ENCODE measurements at places on chromosomes 12 and 14.

GRCh38 chr14:55514819-55515490, 65.1 kb upstream of the KTN1 start:
- DNase-seq: no peak

DNA sequence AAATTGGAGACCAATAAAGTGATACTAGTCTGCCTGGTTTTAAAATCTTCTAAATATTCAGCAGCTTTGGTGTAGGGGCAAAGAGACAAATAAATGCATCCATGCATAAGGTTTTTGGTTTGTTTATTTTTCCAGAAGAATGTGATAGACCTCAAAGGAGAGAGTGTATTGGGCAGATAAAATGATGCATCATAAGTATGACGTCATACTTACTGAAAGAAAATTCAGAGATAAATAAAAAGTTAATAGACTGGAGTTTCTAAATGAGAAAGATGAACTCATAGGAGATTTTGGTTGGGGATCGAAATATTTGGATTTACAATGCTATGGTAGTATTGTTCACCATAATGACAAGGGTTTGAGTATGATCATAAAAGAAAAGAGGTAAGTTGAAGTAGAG, 10.2 kb downstream of the SYT10 start:
- no peak for DNase-seq

DNA sequence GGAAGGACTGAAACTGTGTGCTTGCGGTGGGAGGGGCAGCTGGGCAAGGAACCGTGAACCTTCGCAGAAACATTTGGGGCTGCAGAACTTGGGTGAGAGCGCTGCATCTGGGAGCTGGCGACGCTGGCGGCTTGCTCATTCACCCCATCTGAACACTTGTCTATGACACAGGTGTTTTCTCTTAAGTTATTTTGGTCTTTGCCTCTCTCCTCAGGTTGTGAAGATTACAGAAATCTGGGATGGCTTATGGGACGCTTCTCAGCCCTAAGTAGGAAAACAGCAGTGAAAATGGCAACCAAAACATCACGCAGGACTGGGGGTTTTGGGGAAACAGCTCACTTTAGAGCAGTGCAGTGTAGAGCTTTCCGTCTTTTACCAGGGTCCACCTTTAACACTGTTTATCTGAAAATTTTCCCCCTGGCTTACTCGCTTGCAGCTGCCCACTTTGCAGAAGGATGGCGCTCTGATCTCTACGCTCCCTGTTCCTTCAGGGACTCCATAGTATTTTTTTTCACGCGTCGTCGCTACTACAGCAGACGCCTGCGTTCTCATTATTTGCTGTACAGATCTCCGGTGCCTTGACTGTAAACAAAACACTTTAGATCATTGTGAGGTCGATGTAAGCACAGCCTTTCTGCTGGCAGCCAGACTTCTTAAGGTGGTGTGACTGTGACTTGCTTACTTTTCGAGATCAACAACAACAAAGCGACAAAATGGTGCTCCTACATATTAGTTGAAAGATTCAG, 2.7 kb upstream of the CDKN1B start:
- DNase-seq: no peak

- no peak for DNase-seq
Observed at GRCh38 chr12:87160848-87161601, 868.2 kb downstream of the C12orf50 start.

GRCh38 chr14:84674636-84675035, 855.3 kb upstream of the FLRT2 start:
- no peak for DNase-seq

- DNase-seq: no peak
Observed at GRCh38 chr14:50059763-50060616, 56.4 kb downstream of the VCPKMT start.

DNA sequence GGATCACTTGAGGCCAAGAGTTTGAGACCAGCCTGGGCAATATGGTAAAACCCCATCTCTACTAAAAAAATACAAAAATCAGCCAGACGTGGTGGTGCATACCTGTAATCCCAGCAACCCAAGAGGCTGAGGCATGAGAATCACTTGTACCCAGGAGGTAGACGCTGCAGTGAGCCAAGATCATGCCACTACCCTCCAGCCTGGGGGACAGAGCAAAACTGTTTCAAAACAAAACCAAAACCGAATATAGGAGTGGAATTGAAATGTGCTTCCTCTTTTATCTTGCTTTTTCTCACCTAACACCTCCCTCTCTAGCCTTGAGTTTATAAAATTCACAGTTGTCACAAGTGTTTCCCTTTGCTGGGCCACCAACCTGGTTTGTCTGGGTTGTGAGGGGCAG, 181.9 kb downstream of the PAH start:
- DNase-seq: no peak

- no peak for DNase-seq
Observed at GRCh38 chr12:89154743-89155499, 197.4 kb downstream of the DUSP6 start.

- no peak for DNase-seq
Observed at GRCh38 chr14:106038263-106038662, 511.9 kb downstream of the TMEM121 start.

GRCh38 chr14:62592877-62593276, 452.4 kb downstream of the KCNH5 start:
- no peak for DNase-seq

DNA sequence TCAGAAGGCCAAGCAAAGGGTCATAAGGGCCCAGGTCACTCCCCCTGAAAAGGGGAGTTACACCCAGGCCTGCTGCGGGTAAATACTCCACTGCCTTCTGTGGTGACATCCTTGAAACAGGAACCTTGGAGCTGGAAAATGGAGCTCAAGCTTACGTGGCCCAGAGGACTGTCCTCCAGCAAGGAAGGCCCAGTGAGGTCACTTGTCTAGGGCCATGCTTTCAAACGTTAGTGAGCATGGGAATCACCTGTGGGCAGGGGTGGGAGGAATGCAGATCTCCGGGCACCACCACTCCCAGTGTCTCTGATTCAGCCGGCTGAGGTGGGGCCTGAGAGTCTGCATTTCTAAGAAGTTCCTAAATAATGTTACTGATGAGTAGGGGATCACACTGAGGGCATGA, 140.5 kb upstream of the CCND2 start:
- no peak for DNase-seq

- peak; percentile 61 for DNase-seq
Observed at GRCh38 chr14:81219759-81220579, 790 bp downstream of the GTF2A1 start.

DNA sequence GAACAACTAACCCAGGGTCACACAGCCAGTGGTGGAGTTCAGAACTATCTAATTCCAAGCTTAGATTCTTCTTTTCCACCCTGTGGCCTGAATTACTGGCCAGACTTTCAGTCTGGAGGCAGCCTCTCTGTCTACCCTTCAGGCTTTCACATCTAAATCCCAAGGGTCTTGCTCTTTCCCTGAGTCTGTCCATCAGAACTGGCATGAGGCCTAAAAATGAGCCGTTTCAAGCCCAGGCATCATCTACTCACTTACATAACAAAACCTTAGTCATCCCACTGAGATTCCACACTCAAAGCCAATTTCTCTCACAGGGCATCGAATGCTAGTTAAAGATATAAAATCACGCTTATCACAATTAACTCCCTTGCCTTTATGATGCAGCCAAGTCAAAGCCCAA, 1.3 kb upstream of the PTGDR start:
- DNase-seq: no peak

DNA sequence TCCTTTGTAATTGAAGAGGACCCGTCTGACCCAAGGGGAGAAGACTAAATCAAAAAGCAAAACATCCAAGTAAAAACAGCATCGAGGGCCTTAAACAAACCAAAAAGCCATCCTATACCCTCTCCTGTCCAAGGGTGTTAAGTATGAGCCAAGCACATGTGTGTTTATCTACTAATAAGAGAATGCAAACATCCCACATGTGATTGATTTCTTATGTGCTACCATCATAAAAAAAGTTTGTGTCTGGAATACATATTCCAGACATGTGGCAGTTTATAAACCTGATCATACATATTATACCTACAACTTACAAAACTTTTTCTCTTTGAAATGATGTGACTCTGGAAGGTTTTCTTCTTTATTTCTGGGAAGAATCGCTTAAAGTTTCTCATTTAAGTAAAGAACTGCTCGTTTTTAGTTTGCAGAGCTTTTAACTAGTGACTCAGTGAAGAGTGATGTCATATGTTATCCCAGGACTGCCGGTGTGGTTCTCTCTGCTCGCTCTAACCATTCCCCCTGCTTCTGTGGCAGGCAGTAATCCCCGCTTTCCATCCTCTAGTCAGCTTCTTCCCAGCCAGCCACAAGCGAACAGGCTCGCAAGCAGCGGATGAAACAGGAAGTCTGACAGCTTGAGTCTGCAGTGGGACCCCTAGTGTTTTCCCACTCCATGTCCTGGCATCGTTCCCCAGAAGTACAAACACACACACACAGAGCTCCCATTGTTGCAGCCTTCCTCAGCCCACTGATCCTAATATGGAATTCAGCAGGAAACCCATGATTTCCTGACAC, 431 bp upstream of the RHOJ start:
- peak; percentile 76 for DNase-seq

DNA sequence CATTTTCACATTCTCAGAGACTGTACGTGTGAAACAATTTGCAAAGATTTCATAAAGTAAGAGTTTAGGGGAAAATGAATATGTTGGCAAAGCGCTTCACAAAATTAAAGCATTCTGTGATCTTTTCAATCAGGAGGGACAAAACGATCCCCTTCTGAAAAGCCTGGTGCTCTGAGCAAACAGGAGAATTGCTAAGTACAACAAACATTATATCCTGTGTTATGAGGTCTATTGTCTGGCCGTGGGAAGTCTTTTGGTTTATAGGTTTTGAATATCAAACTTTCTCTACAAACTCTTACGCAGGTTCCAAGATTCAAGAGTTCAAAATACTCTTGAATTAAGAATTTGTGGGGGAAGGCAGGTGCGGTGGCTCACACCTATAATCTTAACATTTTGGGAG, 7.2 kb upstream of the FOXN3 start:
- no peak for DNase-seq

- DNase-seq: no peak
Observed at GRCh38 chr14:102486513-102487203, 22.9 kb downstream of the ANKRD9 start.

DNA sequence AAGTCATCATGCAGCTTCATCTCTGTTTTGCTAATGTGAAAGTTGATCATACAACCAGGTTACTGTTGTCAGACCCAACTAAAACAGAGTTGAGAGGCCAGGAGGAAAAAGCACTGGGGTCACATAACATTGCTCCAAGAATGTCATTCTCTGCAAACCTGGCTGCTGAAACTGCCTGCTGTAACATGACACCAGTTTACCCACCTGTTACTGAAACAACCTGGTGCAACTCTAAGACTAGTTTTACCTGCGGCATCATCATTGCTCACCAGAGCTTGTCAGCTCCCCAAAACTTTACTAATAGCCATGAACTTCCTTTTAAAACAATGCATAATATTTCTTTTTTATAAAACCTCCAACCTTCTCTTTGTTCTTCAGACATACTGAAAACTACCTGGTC, 30.7 kb upstream of the DEGS2 start:
- DNase-seq: no peak

DNA sequence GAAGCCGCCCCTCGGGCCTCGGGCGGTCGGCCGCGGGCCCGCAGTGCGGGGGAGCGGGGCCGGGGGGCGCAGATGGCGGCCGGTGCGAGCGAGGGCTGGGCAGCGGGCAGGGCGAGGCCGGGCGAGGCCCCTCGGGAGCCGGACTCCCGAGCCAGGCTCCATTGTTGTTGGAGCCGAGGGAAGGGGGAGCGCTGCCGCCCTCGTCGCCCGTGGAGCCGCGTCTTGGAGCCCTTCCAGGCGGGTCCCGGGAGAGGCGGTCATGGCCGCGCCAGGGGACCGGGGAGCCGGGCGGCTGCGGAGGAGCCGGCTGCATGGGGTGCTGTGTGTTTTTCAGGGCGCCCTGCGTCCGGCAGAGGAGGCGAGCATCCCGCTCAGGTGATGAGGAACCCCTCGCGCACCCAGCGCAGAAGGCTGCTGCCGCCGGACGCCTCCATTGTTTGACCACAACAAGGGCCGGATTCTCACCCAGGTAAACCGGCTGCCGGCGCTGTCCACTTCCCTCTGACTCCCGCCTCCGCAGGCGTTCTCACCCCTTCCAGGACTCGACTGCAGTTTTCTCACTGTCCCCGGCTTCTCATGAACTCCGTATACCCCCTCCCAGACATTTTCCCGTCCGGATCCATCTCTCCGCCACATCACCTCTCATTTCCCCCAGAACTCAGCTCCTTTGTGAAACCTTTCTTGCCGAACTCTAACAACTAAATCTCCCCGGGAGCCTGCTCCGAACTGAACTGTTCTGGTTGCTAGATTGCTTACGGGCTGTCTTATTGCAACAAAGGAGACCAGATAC, 732 bp downstream of the ZNF664 start:
- no peak for DNase-seq

DNA sequence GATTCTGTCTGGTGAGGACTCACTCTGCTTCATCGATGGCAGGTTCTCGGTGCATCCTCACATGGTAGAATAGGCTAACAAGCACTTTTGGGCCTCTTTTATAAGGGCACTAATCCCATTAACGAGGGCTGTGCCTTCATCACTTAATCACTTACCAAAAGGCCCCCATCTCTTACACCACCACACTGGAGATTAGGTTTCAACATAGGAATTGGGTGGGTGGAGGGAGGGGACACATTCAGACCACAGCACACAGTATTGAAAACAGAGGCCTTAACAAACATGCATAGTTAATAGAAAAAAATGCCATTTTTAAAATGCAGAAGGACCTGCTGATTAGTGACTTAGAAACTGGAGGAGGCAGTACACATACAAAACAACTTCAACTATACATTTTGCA, 61.6 kb downstream of the SPPL3 start:
- no peak for DNase-seq

DNA sequence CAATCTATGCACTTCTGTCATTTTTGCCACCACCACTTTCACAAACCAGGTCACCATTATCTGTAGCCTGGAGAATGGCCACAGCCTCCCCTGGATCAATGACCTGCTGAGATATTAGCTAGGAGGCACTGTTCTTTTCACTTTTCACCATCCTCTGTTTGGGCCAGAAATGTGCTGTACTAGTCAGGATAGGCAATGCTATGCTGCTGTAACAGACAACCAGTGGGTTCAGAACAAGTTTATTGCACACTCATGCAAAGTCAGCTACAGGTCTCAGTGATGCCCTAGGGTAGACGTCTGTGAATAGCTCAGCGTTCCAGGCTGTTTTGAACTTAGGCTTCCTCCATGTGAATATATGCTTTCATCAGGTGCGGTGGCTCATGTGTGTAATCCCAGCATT, 231.5 kb downstream of the SUDS3 start:
- no peak for DNase-seq

GRCh38 chr12:108240027-108240785, 98.9 kb downstream of the CMKLR1 start:
- no peak for DNase-seq

- no peak for DNase-seq
Observed at GRCh38 chr12:113514602-113515001, 42.9 kb upstream of the LHX5 start.

- DNase-seq: peak; percentile 19
Observed at GRCh38 chr14:99242816-99243721, 28.9 kb downstream of the BCL11B start.
